ENCODE measurements at places on chromosomes 2 and 18.
A peak's percentile ranks its signal among the peaks of the same experiment; 100 is the strongest.

- no peak for DNase-seq
Measured at GRCh38 chr2:130374587-130375290, 18.9 kb downstream of the PTPN18 start.

- DNase-seq, result no peak
Measured at GRCh38 chr2:150088538-150088937, 398.9 kb downstream of the RND3 start.

- DNase-seq, result no peak
Measured at GRCh38 chr2:105553538-105554196, 154.8 kb upstream of the FHL2 start.

- no peak for DNase-seq
Measured at GRCh38 chr2:230986520-230987136, 9.3 kb upstream of the SPATA3 start.

DNA sequence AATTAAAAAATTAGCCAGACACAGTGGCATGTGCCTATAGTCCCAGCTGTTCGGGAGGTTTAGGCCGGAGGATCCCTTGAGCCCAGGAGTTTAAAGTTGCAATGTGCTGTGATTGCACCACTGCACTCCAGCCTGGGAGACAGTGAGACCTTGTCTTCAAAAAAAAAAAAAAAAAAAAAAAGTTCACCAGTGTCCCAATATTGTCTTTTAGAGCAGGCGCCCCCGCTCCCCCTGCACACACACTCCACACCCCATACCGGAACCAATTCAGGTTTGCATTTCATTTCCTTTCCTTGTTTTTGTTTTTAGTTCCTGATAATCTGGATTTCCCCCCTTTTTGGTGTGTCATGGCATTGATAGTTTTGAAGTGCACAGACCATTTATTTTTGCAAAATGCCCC, 10.4 kb downstream of the TMEM87B start:
- DNase-seq, result no peak

- DNase-seq, result no peak
Measured at GRCh38 chr2:203730883-203731282, 24.4 kb downstream of the CD28 start.

DNA sequence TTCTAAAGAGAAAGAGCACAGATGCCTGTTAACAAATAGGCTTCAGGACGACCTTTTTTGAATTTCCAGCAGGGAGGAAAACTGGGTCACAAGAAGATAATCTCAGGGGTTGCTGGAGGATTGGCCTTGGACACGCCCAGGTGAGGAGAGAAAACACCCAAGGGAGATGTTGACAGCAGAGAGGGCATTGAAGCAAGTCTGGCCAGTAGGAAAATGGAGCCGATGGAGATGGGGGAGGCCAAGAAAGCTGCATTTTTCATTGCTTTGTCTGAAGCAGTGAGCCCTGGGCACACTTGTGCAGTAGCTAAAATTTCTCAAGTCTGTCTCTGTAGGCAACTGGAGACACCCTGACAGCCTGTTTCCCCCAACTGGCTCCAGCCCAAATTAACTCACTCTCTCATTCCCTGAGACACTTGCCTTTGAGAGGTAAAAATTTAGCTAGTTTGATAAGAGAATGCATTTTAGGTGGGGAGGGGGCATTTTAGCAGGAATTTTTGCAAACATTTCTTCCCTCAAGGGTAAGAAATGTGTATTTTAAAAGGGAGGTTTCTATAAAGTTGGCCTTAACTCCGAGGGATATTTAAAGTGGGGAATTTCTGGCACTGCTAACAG, 165.5 kb downstream of the TGIF1 start:
- DNase-seq, result no peak

DNA sequence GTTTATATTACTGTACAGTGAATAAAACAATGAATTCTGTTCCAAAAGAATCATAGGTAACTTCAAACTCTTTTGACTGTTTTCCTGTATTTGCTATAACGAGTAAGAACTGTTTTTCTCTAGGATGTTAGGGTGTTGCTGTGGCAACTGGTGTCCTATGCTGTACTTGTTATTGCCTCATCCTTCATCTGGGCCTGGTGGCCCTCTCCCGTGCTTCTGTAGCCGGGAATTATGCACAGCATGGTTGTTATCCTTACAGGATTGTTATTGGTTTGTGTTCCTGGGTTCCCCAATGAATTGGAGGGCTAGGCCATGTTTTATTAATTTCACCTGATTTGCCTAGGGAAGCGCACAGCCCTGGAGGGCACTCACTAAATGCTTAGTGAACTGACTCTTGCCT, 279.2 kb downstream of the PTPRM start:
- DNase-seq, result no peak

GRCh38 chr2:189181706-189182105, 2.1 kb upstream of the COL5A2 start:
- no peak for DNase-seq

DNA sequence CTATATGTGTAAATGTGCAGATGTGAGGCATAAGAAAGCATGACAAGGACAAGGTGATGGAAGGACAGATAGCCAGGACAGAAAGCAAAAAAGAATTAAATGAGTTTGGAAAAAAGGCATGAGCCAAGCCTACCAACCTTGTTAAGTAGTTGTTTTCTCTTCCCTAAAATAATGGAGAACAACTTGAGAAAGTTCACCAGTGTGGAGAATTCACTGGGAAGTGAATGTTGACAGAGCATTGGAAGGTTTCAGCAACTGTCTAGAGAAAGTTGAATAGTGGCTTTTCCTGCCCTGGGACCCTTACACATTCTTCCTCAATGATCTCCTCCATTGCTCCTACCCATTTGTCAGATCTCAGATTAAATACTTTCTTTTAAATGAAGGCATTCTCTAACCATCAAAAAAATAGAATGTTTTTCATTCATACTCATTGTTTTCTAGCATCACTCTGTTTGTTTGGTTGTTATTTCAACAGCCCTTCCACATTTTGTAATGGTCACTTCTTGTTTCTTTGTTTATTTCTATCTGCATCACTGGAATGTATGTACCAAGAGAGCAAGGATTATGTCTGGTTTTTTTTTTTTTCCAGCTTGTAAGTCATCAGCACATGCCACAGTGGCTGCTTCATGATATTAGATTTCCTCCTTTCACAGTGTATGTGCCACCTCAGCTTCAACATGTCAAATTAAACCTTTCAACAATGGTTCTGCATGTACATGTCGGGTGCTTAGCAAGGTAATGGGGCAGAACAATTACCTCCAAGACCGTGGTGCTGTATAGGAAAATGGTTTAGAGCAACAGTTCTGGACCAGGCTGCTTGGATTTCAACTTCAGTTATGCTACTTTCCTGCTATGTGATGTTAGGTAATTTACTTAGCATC, 586.0 kb upstream of the VRK2 start:
- DNase-seq, result no peak

DNA sequence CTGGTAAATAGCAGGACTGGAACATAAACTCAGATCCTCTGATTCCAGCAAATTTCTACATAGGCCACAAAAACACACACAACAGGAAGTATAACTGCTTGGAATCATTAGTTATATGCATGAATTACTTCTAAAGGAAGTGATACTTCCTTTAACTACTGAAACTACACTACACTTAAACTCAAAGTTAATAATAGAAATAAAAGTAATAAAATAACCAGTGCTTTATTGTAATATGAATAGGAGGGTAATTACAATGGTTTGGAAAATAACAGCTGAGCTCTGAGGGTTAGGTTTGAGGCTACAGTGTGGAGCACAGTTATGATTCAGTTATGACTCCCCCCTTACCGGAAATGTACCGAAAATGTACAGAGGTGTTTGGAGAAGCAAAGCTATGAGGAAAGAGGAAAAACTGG, 18.5 kb upstream of the POLI start:
- no peak for DNase-seq

- DNase-seq, result no peak
Measured at GRCh38 chr2:43255296-43255910, 29.0 kb upstream of the ZFP36L2 start.

GRCh38 chr2:43100362-43100882, 126.0 kb downstream of the ZFP36L2 start:
- DNase-seq, result no peak

DNA sequence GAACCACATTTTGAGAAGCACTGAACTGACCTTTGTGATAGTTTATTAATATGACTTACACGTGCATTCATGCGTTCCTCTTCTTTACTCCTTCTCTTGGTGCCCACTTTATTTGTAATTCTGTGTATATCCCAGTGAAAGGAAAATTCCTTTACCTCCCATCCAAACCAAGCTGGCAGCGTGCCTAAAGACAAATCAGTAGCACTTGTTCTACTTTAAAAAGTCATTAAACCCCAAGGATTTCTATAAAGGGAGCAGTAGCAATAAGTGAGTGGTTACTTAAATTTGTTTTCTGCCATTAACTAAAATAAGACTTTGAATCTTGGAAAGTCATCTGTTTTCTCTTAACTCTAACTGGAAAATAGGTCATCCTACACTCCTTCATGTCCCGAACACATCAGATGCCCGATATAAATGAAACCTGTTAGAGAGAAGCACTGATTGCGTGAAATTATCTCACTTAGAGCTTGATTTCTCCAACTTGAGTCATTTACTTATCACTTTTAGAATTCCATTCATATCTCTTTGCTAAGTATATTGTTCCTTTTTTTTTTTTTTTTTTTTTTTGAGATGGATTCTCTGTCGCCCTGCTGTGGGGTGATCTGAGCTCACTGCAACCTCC, 10.7 kb downstream of the PIK3C3 start:
- no peak for DNase-seq

DNA sequence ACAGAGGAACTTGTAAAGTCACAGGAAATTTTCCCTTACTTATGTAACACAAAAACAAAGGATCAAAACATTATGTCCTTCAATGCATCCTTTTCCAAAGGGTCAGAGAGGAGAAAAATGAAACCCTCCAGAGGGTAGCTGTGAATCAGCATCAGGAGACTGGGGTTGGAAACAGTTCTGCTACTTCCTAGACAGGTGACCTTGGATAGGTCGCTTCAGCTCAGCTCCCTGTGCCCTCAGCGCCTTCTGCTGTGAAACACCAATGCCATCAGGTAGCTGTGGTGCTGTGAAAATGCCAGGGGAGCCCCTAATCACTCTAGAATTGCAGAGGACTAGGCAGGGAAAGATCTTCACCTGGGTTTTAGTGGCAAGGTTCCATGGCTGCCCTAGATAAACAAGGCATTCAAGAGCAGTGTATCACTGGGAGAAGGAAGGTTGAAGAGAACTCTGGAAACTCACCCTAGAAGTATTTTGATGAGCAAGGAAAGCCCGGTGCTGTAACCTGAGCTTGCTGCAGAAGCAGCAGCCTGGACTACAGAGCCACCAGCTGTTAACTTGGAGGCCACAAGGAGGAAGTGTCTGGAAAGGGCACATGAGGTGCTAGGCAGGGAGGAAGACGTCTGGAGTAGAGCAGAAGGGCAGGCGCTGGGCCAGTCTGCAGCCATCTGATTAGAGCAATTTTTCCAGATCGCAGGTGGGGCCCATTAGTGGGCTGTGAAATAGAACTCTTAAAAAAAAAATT, 100.7 kb upstream of the MCFD2 start:
- peak; percentile 20 for DNase-seq

- DNase-seq, result no peak
Measured at GRCh38 chr2:217086038-217086522, 226.2 kb upstream of the TNP1 start.

DNA sequence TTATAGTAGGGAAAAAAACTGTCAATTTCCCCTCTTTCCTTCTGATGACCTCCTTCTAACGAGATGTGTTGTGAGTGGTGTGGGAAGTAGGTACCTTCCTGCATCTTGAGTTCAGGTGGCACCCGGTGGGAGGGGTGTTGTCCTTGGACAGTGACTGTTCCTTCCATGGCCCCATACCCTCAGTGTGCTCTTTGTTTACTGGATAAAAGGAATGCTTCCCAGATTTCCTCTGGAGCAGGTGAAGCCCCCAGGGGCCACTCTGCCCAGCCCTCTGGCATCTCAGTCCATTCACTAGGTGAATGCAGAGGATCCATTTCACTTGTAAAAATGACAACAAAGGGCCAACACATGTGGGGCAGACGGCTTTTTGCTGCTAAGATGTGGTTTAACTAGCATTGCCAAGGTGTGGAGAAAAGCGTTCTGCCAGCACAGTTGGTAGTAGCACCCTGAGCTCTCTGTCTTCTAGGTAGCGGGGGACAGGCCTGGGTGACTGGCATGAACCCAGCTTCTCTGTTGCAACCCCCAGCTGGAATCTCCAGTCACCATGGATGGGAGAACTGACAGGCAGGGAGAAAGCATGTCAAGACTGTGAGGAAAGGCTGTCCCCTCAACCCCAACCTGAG, 6.9 kb downstream of the GDF7 start:
- no peak for DNase-seq

Measured in CD4-positive, alpha-beta T cell treated with Interleukin-1 beta for 1 hour (primary cell).